ENCODE measurements at places on chromosomes 5 and 9. TPM values are rescaled to one million over a fixed set of nuclear protein-coding genes. Genes with fewer than 3 reads are reported as not detected.

Gene TEK
- 17.4 TPM for total RNA-seq

Gene SVEP1
- total RNA-seq = 71.6 TPM

Gene STPG3
- not detected for total RNA-seq

Gene SOX30
- not detected for total RNA-seq

Gene CLINT1
- total RNA-seq = 114 TPM

Gene ZCCHC10
- total RNA-seq = 8.6 TPM

Gene SEC61B
- total RNA-seq = 53.6 TPM

DNA sequence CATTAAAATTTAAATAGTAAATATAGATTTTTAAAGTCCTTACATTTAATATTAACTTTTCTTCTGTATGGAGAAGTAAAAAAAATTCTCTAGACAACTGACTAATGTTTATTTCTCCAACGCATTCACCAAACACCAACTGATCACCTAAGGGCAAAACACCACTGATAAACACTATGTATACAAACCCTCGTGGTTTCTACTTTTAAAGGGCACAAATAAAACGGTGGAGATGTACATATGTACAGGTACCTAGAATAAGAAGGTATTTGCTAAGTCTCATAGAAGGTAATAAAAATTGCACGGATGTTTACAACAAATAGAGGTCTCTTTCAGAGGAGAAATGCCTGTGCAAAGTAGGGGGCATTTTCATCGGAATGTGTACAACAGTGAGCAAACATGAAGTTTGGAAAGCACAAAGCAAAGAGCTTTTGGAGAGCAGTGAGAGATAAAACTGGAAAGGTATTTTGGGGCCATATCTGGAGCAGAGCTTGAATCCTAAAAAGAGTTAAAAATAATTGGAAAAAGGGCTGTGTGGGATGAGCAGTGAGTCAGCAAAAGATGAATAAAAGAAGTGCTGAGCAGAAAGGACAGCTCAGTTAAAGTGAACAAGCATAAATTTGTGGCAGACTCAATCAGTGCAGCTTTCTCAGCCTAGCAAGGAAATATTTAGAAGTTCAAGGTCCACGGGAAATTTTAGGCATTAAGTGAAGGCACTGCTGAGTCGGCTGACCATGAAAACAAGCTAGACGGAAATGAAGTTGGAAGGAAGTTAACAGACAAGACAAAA, 160.0 kb downstream of the TMEM161B start:
- DNase-seq = no peak

DNA sequence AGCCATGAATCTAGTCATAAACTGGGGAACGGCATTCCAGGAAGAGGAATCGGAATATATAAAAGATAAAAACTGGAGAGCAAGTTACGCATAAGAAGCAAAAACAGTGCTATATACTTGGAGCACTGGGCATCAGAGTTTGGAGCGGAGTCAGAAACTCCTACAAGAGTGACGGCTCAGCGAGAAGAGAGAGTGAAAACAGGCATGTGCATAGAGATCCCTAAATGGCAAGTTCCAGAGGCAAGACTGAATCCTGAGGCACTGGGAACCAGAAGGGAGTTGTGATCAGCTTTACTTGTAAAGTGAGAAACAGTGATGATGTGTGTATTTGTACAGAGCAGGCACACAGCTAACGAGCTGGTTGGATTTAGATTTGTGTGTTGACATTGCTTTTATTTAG, 514.4 kb upstream of the TNC start:
- no peak for DNase-seq

DNA sequence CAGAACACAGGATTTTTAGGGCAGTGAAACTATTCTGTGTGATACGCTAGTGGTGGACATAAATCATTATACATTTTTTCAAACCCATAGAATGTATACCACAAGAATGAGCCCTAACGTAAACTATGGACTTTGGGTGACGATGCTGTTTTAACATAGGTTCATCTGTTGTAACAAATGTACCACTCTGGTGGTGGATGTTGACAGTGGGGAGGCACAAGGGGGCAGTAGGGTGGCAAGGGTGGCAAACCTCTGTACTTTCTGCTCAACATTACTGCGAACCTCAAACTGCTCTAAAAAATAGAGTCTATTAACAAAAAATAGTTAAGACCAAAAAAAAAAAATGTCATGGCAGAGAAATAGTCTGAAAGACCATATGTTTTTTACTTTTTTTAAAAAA, 9.1 kb upstream of the MVB12B start:
- no peak for DNase-seq

DNA sequence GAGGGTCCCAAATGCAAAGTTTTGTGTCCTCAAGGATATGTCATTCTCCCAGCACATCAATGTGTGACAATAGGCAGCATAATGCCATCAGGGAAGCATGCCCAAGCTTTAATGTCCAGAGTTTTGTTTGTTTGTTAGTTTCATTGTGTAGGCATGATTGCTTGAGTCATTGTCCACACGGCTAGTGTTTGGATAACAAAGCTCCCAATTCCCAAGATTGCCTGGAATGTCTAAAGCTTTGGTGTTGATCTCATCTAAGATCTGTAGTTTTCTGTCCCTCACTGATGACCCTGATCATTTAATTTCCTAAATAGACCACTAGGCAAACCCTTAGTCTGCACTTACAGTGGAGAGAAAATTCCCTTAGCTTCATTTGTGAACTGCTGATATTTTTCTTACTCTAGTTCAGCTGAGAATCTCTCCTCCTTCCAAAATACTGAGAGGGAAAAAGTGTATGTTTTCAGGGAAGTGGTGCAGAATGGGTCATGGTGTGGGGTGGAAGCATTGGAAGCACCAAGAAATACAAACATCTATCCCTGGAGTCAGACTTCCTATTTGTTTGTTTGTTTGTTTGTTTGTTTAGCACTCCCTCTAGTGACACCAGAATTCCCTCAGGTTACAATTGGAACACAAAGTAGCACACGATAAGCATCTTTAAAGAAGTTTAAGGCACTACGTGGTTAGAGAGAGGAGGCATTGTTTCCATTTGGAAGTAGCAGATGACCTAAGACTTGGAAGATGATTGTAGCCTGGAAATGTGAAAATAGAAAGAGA, 127.1 kb downstream of the PRDM6 start:
- DNase-seq = no peak

DNA sequence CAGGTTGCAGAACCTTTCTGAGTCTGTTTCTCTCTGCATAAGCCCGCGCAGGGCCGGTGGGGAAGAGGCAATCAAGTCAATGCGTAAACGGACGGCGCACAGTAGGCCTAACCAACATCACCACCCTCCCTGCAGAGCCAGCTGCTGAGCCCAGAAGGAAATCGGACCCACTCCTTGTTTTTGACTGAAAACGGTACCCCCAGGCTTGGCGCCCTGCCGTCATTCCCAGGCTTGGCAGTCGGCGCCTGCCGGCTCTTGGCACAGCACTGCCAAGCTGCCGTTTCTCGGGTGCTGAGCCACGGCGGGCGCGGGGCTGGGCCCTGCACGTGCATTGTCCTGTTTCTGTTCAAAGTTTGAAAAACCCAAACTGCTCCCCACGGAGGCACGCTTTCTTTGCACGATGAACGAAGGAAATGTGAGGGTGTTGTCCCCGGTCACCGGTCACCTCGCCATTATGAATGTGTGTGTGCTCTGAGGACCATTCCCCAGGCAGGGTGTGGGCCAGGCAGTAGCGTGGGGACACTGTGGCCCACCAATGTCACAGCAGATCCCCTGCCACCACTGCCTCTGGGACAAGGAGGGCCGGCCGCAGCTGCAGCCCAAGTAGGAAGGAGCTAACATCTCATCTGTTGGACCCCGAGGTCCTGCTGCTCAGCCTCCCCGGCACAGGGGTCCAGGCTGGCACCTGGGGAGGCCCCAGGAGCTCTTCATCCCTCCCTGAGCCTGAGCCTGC, 20.1 kb downstream of the FIBCD1 start:
- DNase-seq = no peak

- no peak for DNase-seq
Observed at GRCh38 chr9:6413365-6414246, 607 bp downstream of the UHRF2 start.

DNA sequence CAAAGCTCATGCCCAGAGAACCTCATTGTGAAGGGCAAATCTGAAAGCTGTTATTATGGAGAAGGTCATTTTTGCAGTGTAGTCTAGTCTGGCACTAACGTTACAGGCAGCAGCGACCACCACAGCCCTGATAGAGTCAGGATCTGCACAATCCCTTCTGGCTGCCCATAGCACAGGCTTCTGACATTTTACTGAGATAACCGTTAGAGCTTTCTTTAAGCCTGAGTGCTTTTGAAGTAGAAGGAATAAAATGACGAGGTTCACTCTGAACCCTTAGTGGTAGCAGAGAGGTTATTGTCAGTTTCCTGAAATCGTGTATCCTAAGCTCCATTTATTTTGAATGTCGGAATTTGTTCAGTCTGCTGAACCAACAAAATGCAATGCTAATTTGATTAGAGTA, 505.1 kb downstream of the CDH12 start:
- DNase-seq = no peak

GRCh38 chr5:179143446-179143845, 83.3 kb downstream of the ZNF354C start:
- no peak for DNase-seq

DNA sequence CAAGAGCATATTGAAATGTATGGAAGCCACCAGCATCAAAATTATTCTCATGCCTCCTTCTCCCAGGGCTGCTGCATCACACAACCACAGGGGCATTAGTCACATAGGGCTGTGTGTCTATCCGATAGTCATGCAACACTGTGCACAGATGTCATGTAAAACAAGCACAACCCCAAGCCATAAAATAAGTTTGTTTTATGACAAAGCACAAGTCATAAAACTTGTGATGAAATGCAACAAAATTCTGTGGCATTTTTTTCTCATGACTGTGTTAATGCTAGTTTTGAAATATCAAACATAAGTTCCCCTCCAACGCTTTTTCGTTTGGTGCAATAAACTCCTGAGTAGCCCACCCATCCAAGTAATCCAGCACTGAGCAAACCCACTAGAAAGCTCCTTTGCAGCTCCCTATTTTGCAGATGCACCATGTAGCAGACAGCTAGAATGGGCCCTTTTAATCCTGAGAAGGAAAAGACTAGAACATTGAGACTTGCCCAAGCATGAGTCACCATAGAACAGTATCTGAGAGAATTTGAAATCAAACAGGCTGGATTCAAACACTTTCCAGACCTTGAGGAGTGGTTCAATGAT, 93.3 kb upstream of the ZNF366 start:
- DNase-seq = no peak

DNA sequence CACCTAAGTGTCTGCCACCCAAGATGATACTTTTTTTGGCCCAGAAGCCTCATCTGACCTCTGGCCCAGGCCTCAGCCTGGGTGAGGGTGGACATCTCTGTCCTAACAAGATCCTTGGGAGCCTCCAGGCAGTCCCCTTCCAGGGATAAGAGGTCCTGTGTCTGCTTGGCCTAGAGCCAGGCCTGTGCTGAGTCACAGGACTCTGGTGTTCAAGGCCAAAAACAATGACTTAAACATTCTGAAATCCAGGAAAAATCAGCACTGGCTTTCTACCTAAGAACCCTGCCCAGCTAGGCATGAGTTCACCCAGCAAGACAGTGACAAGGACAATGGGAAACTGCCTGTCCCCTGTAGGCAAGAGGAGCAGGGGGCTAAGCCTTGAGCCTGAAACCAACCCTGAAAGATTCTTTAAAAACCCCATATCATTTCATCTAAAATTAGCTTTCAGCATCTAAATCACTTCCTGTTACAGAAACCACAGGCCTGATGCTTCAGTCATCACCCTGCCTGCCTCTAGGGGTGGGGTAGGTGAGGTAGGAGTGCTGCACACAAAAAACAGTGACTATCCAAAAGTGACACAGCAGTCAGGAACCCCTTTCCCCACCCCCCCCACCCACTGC, 29.9 kb downstream of the CSF2 start:
- peak; percentile 92 for DNase-seq

GRCh38 chr9:109627042-109627441, 128.9 kb upstream of the PTPN3 start:
- peak; percentile 62 for DNase-seq

DNA sequence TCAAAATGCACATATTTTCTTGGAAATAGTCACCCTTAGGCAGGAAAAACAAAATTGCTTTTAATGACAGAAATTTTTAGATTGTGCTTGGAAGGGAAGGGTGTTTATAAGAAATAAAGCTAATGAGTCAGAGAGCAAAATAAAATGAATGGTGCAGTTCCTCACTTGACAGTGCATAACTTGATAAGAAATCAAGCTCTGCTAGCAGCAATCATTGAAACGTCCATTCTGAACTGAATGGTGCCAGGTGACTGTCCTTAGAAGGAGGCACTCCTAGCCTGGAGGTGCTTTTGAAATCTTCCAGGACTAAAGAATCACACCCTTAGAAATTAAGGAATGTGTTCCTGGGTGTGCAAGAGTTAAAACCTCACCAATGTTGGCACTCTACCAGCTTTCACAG, 202.5 kb downstream of the EFNA5 start:
- no peak for DNase-seq

DNA sequence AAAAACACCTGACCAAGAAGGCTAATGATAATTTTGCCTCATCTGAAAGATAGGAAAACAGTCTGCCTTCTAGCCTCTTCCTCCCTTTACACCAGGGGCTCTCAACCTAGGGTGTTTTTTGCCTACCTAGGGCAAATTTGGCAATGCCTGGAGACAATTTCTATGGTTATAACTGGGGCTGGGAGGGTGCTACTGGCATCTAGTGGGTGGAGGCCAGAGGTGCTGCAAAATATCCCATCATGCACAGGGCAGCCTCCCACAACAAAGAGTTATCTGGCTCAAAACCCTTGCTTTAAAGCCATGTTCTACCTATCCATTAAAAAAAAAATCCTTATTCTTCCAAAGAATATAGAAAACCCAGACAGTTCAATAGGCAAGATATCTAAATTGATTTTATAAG, 45.0 kb upstream of the NR3C1 start:
- DNase-seq = no peak

DNA sequence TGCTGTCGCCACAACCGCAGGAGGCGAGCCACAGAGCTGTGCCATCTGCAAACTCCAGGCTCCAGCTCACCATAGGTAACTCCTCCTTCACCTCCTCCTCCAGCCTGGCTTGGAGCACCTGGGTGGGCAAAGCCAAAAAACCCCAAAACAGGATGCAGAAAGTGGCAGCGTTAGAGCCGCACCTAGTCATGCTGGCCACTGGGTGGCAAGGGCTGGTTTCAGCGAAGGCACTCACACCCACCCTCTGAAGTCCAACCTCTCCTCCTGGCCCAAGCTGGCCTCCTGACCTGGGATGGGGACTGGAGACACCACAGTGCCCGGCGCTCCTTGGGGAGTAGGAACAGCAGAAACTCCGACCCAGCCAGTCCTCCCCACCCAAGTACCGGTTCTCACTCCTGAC, 28.7 kb upstream of the ZNF354B start:
- no peak for DNase-seq

DNA sequence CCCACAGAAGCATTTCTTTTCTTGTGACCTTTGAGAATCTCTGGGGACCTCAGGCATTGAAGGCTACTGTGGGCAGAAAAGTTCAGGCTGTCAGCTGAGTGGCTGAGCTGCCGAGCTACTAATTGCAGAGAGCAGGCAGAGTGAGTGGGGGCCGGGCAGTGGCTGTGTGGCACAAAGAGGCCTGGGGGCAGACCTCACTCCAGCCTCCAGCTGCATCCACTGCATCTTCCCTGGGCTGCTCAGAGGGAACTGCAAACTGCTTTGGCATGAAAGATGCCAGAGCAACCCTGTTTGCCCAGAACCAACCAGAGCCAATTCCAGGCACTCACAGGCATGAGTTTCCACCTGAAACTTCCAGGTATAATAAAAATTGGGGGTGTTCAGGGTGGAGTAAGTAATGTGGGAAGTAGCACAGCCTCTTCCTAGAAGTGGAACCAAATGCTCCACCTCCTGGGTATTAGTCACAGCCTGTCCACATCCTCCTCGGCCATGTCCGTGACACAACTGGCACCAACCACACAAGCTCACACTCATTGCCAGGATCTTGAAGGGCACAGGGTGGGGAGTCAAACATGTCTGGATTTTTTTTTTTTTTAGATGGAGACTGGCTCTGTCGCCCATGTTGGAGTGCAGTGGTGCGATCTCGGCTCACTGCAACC, 548.9 kb downstream of the BNC2 start:
- DNase-seq = no peak

All from esophagus muscularis mucosa (tissue), 4 donors.